ENCODE measurements at places on chromosomes 11 and 22. TPM values are rescaled to one million over a fixed set of nuclear protein-coding genes. Genes with fewer than 3 reads are reported as not detected.

DNA sequence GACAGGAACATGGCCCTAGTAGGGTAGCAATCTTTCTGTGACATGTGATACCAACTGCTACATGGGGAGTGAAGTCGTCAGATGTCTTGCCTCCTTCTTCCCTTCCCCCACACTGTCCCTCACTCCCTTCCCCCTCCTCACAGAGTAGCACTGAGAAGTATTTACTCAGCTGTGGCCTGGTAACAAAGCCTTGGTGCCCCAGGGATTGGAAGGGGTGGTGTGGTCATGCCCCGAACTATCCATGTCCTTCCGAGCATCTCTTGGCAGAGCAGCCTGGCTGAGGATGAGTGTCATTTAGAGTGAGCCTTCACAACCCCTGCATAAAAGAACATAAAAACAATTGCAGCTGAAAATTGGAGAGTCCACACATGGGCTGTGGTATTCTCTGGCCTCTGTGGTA, 46.1 kb downstream of the ARFGAP2 start:
- no peaks in the 10 kb centered on the region for H3K36me3 ChIP-seq
- DNase-seq = no peak
- no peaks in the 10 kb centered on the region for H3K27me3 ChIP-seq
- H3K4me3 ChIP-seq = no peak overlapping the region
- no peak overlapping the region for H3K27ac ChIP-seq
- H3K4me1 ChIP-seq = no peaks in the 10 kb centered on the region

DNA sequence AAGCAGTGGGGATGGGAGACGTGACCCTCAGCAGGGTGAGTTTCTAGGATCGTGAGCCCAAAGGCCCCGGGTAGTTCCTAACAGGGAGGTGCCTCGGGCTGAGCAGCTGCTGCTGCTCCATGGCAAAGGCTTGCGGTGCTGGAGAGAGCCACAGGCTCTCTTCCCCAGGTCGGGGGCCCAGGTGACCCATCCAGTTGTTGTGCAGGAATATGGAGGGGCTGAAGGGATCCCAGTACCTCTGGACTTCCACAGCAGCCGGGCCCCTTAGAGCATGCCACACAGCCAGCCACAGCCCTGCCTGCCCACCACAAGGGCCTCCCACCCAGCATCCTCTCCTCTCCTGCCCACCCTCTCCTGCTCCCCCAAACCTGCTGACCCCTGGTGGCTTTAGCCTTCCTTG, 49.3 kb downstream of the BUD13 start:
- no peaks in the 10 kb centered on the region for H3K36me3 ChIP-seq
- H3K4me3 ChIP-seq = no peak overlapping the region
- no peaks in the 10 kb centered on the region for H3K4me1 ChIP-seq
- no peak overlapping the region for H3K27ac ChIP-seq
- DNase-seq = no peak

- H3K27ac ChIP-seq = peak overlapping the region; percentile 16
- no peaks in the 10 kb centered on the region for H3K27me3 ChIP-seq
- no peaks in the 10 kb centered on the region for H3K36me3 ChIP-seq
- no peak overlapping the region for H3K4me3 ChIP-seq
- no peaks in the 10 kb centered on the region for H3K4me1 ChIP-seq
Measured at GRCh38 chr11:61072316-61073109, 29.8 kb upstream of the CD5 start.

DNA sequence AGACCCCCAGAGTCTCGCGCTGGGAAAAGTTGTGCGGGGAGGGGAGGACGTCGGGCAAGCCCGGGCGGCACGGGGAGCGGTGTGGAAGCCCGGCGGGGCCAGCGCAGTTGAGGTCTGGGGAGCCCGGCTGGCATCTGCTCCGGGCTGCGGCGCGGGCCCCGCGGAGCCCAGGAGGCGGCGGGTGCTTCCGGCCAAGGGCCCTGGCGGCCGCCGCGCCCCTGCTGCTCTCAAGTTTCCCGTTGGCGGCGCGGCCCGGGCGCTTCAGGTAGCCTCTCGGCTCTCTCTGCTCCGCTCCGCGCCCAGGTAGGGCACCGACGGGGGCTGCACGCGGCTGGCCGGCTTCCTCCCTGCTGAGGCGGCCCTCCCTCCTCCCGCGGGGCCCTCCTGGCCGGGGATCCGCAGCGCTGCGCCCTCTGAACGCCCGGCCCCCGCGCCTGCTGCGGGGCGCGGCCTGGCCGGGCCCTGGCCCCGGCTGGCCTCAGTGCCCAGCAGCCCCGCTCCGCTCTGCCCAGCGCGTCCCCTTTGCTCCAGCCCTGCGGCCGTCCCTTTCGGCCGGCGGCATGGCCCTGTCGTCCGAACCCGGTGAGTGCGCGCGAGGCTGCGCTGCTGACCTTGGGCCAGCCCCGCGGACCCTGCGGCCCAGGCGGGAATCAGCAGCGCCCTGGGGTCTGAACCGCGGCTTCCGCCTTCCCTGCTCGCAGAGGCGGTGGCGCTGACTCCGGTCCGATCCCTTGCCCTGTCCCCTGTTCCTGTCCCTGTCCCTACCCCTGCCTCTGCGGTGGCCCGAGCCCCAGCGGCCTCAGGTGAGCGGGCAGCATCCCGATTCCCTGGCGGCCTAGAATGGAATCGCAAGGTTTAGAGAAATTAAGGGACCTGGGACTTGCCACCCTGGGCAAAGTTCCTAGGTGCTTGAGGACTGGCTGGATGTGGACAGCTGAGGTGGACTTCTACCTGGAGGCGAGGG, 4.3 kb upstream of the AMPD3 start:
- H3K4me3 ChIP-seq = peak overlapping the region; percentile 73
- H3K4me1 ChIP-seq = no peaks in the 10 kb centered on the region
- DNase-seq = no peak

DNA sequence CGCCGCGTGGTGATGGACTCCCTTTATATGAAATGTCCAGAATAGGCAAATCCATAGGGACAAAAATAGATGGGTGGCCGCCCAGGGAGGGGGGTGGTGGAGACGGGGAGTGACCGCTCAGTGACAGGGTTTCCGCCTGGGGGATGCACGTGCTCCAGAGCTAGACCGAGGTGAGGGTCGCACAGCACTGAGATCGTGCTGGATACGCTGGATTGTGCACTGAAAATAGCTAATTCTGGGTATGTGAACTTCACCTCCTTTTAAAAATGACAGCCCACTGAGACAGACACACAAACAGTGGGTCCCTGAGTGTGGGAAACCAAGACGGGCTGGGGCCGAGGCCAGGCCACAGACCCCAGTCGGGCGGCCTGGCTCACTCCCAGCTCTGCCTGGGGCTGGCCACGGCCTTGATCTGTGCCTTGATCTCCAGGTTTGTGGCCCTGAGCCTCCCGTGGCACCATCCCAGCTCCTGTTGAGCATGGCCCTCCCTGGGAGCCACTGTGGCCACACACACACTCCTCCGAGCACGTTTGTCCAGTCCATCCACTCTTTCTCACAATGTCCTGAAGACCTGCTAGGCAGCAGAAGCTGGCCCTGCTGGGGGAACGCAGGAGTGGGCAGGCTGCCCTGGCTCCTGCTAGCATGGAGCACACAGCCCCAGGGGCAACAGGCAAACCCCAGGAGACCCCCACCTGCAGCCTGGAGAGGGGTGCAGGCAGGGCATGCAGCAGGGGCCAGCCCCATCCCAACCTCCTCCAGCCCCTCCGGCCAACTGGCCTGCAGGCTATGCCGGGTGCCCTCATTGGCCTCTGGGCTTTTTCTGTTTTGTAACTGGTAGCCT, 41.0 kb upstream of the TH start:
- no peak overlapping the region for H3K4me3 ChIP-seq
- H3K27ac ChIP-seq = no peak overlapping the region
- no peaks in the 10 kb centered on the region for H3K27me3 ChIP-seq
- no peaks in the 10 kb centered on the region for H3K4me1 ChIP-seq
- peak; percentile 47 for DNase-seq

GRCh38 chr11:405954-406795, 8.6 kb downstream of the SIGIRR start:
- no peak overlapping the region for H3K27ac ChIP-seq
- H3K27me3 ChIP-seq = no peaks in the 10 kb centered on the region
- no peak for DNase-seq

GRCh38 chr22:46612341-46612903, 7.8 kb upstream of the GRAMD4 start:
- no peak for DNase-seq
- H3K36me3 ChIP-seq = no peaks in the 10 kb centered on the region
- no peak overlapping the region for H3K27ac ChIP-seq
- no peak overlapping the region for H3K4me3 ChIP-seq

DNA sequence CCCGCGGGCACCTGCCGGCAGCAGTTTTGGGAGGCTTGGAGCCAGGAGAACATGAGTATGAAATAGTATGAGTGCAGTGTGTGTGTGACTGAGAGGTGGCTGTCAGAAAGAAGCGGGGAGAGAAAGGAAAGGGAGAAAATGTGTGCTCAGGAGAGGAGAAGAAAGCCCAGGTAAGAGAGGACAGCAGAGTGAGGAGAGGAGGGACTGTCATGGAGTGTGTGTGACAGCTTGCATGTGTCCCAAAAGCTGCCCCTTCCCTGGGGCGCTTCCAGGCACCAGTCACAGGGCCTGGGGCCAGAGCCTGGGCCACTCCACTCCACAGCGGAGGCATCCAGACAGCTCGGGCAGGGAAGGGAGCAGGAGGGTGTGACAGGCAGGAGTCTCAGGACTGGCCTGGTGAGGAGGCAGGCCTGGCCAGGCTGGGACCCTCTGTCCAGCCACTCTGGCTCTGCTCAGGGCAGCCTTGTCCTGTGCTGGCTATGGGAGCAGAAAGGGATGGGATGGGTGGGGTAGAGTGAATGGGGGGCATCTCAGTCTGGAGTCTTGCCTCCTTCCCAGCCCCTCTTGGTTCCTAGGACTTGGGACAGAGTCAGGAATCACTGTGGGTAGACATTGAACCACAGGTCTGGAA, 949 bp downstream of the MMP11 start:
- no peaks in the 10 kb centered on the region for H3K36me3 ChIP-seq
- no peaks in the 10 kb centered on the region for H3K27me3 ChIP-seq
- no peak overlapping the region for H3K27ac ChIP-seq
- H3K4me3 ChIP-seq = peak overlapping the region; percentile 69

DNA sequence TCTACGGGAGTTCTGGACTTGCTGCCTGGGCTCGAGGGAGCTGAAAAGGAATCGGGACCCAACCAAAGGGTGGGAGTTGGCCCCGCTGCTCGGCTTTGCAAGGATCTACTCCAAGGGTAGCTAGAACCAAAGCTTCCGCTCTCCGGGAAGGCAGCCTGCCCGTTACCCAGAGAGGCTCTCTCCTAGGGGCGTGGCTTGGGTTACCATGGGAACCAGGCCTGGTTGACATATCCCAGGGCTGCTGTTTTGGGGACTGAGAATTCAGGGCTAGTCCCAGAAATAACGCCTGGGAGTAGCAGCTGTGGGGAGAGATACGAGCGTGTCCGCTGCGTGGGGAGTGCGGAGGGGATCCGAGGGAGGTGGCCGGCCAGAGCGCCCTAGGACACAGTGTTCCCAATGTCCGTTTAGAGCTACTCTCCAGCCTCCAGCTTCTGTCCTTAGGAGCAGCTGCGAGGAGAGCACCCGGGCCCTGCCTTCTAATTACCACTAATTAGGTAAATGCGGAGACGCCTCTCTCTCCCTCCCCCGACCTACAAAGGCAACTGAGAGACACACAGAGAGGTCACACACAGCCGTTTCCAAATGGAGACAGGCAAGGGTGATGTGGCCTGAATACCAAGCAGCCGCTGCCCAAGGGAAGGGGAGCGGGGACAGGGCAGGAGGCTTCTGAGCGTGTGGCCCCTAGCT, 141.6 kb upstream of the CADM1 start:
- H3K27ac ChIP-seq = no peak overlapping the region
- no peaks in the 10 kb centered on the region for H3K4me1 ChIP-seq
- H3K36me3 ChIP-seq = no peaks in the 10 kb centered on the region
- H3K4me3 ChIP-seq = no peak overlapping the region
- H3K27me3 ChIP-seq = no peaks in the 10 kb centered on the region

DNA sequence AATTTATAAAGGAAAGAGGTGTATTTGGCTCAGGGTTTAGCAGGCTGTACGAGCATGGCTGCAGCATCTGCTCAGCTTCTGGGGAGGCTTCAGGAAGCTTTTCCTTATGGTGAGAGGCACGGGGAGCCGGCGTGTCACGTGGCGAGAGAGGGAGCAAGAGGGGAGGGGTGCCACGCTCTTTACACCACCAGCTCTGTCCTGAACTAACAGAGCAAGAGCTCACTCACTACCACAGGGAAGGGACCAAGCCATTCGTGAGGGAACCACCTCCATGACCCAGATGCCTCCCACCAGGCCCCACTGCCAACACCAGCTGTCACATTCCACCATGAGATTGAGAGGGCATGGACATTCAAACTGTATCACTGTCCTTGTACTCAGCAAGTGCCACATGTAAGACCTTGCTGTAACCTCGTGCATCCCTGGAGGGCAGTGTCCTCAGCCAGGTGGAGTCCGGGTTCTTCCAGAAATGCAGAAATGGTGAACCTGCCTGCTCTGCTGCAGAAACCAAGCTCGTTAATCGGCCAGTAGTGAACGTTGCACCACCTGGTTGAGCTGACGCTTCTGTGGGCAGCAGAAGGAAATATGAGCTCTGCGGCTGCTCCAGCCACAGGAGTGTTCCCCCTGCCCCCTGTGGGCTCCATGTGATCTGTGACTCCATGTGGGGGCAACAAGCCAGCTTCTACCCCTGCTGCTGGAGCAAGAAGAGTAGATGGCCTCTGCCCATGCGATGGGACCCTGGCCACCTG, 368.6 kb downstream of the TBC1D22A start:
- no peak for DNase-seq
- no peaks in the 10 kb centered on the region for H3K4me1 ChIP-seq
- no peaks in the 10 kb centered on the region for H3K27me3 ChIP-seq
- no peak overlapping the region for H3K27ac ChIP-seq
- H3K36me3 ChIP-seq = no peaks in the 10 kb centered on the region

DNA sequence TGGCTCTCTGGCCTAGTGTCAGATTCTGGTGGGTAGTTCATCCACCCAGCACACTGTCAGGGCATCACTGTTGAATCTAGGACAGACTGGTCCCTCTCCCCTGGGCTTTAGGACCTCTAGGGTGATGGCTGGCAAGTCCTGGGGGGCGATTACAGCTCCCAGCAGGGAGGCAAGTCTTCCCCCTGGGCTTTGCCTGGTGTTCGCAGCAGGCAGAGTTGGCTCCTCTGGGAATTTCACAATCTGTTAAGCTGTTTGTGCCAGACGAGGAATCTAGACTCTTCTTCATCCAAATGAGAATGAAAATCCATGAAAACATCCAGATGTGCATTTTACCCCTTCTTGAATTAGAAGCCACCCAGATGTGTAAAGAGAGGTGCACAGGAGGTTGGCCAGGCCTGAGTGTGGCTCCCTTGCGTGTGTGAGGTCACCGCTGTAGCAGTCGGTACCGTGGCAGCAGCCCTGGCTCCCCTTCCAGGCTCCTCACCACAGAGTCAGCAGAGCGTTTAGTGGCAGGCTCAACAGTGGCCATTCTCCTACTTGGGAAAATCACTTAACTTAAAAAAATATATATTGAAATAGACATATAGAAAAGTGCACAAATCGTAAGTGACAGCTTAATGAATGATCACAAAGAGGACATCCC, 99.9 kb upstream of the TBCEL start:
- no peak for DNase-seq
- H3K27ac ChIP-seq = no peak overlapping the region
- H3K36me3 ChIP-seq = no peaks in the 10 kb centered on the region

GRCh38 chr22:47209547-47210023, 447.1 kb downstream of the TBC1D22A start:
- no peak overlapping the region for H3K27ac ChIP-seq
- no peaks in the 10 kb centered on the region for H3K36me3 ChIP-seq
- H3K4me1 ChIP-seq = no peaks in the 10 kb centered on the region
- no peaks in the 10 kb centered on the region for H3K27me3 ChIP-seq
- no peak overlapping the region for H3K4me3 ChIP-seq

The ZFTA gene
- total RNA-seq = 34.7 TPM

The MS4A4A gene
- total RNA-seq = 7.9 TPM

The LGR4 gene
- total RNA-seq = 46.8 TPM

The CHRM4 gene
- total RNA-seq = not detected

The POU2AF1 gene
- 0.11 TPM for total RNA-seq

The SPDYC gene
- total RNA-seq = not detected

Data from ascending aorta (tissue), 2 donors.